ENCODE measurements at places on chromosomes 2 and 18.

- DNase-seq, result peak; percentile 4
Measured at GRCh38 chr2:132589111-132589830, 80.7 kb downstream of the LYPD1 start.

DNA sequence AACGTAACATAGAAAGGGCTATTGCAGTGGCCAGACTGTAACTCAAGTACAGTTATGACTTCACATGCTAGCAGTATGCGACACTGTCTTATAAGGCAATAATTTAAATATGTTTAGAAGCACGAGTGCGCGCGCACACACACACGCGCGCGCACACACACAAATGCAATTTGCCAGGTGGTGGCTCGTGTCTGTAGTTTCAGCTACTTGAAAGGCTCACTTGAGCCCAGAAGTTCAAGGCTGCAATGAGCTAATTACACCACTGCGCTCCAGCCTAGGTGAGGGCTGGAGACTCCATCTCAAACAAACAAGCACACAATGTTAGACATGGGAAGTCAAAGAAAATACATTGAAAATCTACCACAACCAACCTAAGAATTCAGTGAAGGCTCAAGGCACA lies 103.7 kb downstream of the USP34 start:
- DNase-seq, result no peak

- DNase-seq, result no peak
Measured at GRCh38 chr18:55981712-55982475, 393.9 kb upstream of the TCF4 start.

GRCh38 chr2:55400332-55400731 lies 19.3 kb downstream of the CCDC88A start:
- DNase-seq, result no peak

GRCh38 chr2:20215183-20216040 lies 9.5 kb downstream of the SDC1 start:
- no peak for DNase-seq

DNA sequence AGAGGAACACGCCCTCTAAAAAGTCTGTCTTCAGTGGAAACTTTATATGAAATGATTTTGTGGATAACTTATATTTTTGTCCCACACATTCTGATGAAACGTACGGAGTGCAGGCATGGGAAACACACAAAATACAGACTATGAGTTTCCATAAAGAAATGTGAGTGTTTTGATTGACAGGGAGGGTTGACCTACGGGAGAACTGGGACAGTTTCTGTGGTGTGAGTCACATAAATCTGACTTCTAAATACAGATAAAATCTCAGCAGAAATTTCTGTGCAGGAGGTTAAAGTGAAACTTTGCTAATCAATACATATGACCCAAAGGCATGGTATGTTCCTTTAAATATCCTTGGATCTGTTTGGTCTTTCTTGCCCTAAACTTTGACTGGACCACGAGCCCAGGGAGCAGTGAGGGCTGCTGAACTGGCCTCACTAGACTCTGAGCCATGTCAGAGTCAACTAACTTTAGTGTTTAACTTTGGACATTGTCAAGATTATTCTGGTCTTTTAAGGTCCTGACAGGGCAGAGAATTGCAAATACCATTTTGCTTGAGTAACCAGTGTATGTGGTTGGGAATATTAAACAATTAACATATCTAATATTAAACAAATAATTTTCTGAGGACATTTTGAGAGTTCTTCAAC lies 206.9 kb upstream of the LYPD1 start:
- DNase-seq, result no peak

- no peak for DNase-seq
Measured at GRCh38 chr2:26471289-26471688, 6.6 kb downstream of the OTOF start.

DNA sequence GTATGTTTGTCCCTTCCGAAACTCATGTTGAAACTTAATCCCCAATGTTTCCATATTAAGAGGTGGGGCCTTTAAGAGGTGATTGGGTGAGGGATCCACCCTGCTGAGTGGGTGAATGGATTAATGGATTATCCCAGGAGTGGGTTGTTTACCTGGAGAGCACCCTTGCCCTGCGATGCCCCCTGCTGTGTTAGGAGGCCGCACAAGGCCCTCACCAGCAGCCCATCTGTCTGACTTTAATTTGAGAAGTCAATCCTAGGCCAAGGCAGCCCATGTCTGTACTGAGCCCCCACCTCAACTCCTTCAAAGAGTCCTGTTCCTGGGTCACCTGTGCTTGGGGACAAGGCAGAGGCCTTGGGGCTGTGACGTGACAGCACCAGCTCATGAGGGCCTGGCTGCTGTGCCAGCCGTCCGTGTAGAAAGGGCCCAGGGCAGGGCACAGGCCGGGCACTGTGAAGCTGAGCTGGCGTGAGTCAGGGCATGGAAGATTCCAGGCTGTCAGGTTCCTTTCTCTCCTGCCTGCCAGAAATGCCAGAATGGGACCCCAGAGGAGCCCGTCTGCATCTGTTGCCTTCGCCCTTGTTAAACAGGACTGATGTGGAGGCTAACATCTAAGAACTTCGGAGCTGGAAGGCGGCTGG lies 21.3 kb upstream of the TAF1B start:
- DNase-seq, result no peak

DNA sequence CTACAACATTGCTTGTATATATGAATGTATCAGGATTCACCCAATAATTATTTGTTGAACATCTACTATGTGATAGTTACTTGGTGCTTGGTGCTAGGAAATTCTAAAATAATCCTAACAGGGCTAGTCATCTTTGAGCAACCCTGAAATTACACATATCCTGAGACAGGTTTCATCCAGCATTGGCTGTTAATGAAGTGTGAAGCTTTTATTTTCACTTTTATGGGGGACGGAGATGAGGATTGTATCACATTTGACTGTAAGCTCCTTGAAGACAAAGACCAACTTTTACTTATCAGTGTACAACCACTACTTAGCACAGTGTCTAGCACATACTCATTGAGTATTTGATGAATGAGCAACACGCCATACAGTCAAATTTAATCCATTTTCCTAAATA lies 6.8 kb upstream of the GALM start:
- DNase-seq, result no peak

DNA sequence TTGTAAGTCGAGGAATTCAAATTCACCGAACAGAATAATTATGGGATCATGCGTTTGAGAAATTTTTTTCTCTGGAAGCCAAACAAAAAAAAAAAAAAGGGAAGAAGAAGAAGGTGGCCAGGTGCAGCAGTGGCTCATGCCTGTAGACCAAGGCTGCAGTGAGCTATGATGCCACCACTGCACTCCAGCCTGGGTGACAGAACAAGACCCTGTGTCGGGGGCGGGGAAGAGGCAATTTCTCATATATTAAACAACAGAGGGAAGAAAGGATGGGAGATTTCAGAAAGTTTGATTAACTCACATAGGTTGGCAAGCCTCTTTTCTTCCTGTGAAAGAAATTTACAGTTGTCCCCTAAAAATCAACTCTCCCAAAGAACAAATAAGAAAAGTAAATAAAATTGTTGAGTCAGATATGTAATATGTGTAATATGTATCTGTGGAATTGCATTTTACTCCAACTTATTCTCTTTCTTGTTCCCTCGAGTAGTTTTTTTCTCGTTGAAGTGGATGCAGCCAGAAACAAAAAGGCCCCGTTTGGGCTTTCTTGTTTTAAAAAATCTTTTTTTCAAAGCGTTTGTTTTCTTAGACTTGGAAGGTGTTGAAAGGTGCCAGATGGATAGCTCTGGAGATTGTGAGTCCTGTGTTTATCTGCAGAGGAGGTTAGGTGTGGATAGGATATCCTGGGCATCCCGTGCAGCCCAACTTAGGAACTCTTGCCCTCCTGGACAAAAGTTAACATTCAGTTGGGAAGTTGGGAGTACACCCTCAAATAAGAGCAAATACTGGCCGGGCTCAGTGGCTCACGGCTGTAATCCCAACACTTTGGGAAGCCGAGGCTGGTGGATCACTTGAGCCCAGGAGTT lies 25.4 kb upstream of the FMNL2 start:
- no peak for DNase-seq

DNA sequence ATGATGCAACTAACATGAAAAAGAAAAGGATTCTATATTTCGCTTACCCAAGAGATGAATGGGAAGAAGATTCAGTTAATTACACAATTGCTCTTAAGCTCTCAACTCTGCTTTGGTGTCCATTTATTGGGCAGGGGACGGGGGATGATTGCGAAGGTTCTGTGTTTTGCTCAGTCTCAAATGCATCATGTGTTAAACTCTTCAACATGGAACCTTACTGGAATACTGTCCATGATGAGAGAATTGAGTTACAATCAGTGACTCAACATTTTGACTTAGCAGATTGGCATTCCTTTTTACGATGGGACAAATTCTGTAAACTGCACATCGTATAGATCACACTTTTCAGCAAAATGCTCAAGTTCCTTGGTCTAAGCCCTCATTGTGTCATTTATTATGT lies 135.6 kb downstream of the RBMS1 start:
- no peak for DNase-seq

GRCh38 chr2:68336192-68336591 lies 16.4 kb upstream of the CNRIP1 start:
- no peak for DNase-seq

GRCh38 chr18:32909798-32910561 lies 137.2 kb upstream of the KLHL14 start:
- no peak for DNase-seq

DNA sequence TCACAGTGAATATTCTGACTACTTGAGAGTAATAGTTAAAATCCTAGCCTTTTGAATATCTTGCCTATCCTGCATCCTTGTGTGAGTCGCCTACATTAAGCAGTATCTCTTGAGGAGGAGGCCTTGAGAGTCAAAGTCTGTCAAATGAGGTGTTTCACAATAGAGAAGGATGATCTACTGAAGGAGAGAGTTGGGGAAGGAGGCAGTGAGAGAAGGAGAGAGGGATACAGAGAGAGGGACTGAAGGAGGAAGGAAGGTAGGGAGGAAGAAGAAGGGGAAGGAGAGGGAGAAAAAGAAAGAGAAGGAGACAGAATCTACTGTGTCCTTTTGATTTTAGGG lies 123.6 kb upstream of the CYP26B1 start:
- no peak for DNase-seq

DNA sequence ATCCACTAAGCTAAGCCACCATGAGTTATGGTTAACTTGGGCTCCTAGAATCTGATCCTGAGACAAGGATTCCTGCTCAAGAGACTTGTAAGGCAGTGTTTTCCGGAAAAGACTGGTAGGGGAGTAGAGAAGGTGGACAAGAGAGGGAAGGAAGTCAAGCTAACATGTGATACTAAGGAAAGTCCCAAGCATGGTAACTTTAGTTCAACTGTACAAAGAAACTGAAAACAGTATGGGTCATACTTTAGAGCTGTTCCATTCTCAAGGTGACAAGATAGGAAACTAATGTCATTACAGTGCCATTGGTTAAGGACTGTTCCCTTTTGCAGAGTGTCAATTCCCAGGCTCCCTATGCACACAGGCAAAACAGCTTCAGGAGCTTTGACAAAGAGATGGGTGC lies 5.8 kb downstream of the MYO5B start:
- no peak for DNase-seq

DNA sequence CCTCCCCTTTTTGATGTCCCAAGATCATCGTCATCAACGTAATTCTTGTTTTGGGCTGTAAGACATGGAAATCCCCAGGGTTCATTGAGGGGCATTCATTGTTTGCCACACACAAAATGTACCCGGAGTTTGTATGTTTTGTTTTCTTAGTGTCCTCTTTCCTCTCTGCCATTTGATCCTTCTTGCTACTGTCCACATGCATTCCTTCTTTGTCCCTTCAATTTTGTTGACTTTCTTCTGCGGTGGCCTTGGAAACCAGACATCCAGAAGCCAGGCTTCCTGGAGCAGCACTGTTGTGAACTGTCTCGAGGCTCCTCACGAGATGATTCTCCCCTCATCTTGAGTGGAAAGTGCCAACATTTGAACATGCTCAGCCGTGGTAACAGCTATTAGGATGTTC lies 24.8 kb downstream of the IGFBP2 start:
- no peak for DNase-seq

GRCh38 chr18:23056315-23056714 lies 79.0 kb upstream of the CABLES1 start:
- no peak for DNase-seq

DNA sequence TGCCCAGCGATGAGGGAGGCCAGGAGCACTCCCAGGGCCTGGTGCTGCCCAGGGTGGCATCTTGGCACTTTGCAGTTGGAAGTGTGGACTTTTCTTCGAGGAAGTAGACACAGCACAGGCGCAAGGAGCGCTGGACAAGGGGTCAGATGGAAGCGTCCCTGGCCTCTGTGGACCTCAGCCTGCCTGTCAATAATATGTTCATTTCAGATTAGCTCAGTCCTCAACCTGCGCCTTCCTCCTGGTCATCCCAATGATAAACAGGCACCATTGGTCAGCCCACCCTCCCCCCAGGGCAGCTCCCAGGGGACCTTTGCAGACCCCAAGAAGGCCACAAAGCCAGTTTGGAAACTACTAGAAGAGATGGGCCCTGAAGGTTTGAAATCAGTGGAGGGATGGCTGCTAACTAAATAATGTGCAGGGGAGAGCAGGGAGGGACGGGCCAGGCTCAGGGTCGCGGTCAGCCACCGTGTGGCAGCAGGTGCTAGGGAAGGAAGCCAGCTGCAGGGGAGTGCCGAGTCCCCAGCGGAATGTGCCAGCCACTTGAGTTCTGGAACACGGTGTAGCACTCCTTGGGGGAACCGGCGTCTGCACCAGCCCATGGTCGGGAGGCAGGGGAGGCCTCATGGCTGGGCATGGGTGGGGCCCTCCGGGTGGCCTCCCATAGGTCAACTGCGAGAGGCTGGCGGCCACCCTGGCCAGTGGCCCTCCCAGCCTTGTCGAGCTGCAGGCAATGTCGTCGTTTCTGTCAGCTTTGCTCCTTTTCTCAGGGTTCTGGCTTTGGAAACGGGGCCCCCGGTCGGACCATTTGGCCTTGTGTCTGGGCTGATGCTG lies 59.9 kb downstream of the ADI1 start:
- DNase-seq, result no peak

DNA sequence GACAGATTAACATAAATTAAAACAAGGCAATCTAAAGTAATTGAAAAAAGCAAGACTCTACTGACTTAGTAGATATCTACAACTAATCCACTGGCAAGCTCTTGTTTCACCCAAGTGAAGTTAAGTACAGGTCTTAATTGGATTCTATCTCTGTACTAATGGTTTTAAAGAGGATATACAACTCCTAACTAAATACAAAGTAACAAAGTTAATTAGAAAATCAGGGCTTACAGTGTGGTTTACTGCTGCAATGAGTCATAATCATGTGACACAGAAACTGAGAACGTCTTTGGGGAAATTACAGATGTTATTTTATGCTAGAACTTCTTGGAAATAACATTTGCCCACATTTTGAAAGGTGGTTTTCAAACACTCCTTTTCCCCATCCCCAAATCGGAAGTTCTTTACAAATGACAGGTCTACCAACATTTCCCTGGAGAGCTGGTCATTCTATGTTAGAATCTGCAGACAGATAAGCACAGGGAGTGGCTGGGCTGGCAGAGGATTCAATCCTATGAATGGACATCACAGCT lies 245.3 kb downstream of the STK39 start:
- peak; percentile 7 for DNase-seq

DNA sequence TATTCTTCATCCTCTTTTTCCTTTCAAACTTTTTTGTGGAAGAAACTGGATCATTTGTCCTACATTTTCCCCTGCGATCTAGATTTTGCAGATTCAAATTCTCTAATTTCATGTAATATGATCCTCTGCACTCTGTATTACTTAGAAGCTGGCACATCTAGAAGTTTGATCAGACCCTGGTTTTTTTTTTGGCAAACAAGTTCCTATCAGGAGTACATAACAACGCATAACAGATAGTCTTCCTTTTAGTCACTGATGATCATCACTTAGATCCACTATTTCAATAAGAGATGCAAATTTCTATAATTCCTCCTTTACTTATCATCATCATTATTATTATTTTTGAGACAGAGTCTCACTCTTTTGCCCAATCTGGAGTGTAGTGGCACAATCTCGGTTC lies 117.1 kb downstream of the CDH2 start:
- no peak for DNase-seq

Measured in BE2C (cell line).